NCI-H2081 (cell line): ENCODE measurements at places on chromosomes 6 and 20.

DNA sequence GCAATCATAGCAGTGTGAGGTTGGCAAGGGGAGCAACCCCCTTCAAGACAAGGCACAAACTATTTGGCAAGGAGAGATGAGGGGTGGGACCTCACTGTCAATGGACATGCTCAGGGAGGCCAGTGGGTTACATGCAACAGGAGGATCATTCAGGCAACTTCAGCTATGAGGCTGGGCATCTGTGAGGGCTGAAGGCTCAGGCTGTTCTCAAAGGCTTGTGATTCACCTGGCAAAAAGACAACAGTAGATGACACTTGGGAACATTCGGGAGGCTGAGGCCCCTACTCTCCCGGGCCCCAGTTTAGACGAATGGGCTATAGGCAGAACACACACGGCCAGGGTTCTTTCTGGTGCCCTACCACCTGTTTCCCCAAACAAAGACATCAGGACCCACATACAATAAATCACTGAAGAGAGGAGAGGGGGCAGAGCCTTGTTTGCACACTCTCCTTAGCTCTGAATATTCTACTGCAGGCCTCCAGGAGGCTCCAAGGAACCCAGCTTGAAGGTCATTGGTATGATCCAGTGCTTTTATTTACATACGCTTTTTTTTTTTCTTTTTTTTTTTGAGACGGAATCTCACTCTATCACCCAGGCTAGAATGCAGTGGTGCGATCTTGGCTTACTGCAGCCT, 7.9 kb downstream of the TUBB start:
- no peak for DNase-seq

- no peak for DNase-seq
These were observed 315.6 kb downstream of the TAF4 start for GRCh38 chr20:61750093-61750492.

DNA sequence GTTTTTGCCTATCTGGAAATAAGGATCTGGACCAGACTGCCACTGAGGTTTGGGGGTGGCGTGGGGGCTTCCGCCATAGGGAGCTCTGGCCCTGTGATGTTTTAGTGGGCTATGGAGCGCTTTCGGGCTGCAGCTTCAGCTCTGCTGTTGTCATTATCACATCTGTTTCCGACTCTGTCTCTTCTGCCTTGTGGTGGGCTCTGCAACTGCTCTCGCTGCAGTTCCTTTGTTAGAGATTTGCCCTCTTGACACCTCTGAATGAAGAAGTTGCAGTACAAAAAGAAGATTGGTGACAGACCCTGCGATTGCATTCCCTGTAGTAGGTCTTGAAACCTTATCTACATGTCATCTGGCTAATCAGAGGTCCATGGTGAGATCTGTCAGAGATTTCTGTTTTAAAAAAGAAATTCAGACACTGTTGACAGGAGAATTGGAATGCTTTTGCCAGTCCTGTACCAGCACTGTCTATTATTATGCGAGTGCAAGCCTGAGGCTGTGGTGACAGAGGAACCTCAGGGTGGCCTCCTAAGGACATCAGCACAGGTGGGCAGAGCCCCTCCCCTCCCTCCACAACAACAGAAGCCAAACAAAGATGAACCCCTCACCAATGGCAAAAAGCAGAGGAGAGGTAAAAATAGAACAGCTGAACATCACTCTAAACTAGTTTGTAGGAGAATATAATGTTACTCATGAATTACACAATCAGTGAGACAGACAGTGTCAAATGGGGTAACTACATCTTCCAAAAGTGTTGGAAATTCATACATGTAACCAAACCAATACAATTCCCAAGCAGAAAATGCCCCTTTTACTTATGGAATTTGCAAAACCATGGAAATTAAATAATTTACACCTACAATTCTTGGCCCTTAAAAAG, 63.5 kb upstream of the DEFB112 start:
- no peak for DNase-seq

GRCh38 chr6:111872401-111873177, 663 bp downstream of the FYN start:
- DNase-seq: peak; percentile 56

DNA sequence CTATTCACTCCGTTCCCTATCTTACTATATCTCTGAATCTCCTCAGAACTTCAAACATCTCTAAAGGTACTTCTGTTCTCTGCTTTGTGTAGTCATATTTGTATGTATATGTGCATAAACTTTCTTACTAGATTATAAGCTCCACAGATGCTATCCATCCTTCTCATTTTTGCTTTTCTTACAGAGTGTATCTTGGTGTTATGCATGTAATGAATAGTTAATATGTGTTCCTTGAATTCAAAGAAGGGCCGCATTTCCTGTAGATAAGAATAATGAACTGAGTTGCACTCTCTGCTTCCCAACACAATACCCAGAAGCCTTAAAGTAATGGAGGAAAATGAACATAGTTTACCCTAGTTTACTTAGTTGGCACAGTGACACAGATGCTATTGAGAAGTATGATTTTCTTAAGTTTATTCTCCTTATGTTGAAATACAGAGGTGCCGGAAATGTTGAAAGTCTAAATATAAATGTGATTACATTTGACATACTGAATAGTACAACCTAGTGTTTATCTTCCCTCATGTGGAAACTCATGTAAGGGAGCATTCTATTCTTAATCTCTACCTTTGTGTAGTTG, 6.0 kb downstream of the NUS1 start:
- DNase-seq: no peak
